Osteoblast (primary cell): ENCODE measurements at places on chromosomes 12 and 14. TPM values are rescaled to one million over a fixed set of nuclear protein-coding genes. Genes with fewer than 3 reads are reported as not detected.

GRCh38 chr14:98391061-98391460 is 880.9 kb downstream of the BCL11B start:
- DNase-seq, result no peak

GRCh38 chr12:68458866-68459265 is 126.7 kb upstream of the MDM1 start:
- DNase-seq, result no peak

GRCh38 chr14:104925855-104926609 is 1.4 kb downstream of the PLD4 start:
- peak; percentile 66 for DNase-seq

- DNase-seq, result no peak
These were observed 18.3 kb upstream of the TSPAN11 start for GRCh38 chr12:30908076-30908721.

- DNase-seq, result peak; percentile 82
These were observed 124.6 kb downstream of the ERC1 start for GRCh38 chr12:1115484-1116231.

DNA sequence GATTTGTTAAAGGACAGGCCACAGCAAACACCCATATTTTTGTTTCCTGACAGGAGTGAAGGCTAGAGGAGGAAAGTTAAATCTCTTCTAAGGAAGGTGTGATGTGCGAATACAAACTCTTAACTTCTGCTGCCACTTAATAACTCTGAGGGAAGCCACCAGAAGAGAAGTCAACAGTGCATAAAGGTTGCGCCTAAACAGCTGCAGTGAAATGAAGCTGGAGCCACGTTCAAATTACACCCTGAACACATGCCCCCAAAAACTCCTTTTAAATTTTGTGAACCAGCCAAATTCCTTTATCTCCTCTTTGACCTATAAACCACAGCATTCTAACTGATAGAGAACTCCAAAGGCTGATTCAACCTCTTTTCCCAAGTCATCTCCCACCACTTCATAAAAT is 22.4 kb downstream of the DENND5B start:
- DNase-seq, result no peak

GRCh38 chr12:19251481-19252132 is 122.1 kb downstream of the PLEKHA5 start:
- DNase-seq, result no peak

DNA sequence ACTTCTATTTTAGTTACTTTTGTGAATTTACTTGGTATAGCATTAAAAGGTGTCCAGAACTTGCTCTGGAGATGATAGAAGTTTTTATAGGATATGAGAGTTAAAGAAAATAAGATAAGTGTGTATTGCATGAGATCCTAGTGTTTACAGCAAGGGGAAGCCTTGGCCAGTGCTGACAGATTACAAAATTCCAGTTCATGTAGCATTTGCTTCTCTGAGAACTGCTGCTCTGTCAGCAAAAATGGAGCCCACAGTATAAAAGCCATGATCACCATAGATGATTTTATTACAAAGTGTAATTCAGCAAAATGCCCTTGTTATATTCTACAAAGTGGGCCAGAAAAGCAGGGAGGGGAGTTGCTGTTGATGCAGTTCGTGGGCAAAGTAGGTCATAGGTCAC is 40.0 kb upstream of the ATF1 start:
- DNase-seq, result no peak

DNA sequence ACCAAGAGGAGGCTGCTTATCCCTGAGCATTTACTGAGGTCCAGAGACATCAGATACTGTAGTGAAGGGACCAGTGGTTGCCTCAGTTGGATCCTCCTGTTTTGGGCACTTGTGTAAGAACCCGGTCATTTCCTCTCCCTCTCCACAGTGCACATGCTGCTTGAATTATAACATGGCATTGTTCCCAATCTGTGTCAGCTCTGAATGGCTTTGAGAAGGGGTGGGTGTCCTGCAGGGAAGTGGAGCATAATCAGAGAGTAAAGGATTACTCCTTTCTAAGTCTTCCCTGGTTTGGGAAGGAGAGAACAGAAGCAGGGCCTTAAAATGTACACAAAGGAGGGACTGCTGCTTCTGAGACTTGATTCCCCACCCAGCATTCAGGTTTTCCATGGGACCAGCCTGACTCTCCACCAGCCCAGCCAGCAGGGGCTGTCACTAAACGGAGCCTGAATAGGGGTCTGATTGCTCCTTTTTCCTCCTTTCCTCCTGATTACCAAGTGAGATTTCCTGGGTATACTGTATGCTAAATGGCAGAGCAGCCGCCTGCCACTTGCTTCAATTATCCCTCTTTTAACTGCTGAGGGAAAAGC is 78.4 kb downstream of the NRXN3 start:
- no peak for DNase-seq

GRCh38 chr12:6643569-6644256 is 3.5 kb downstream of the ACRBP start:
- DNase-seq, result peak; percentile 53

DNA sequence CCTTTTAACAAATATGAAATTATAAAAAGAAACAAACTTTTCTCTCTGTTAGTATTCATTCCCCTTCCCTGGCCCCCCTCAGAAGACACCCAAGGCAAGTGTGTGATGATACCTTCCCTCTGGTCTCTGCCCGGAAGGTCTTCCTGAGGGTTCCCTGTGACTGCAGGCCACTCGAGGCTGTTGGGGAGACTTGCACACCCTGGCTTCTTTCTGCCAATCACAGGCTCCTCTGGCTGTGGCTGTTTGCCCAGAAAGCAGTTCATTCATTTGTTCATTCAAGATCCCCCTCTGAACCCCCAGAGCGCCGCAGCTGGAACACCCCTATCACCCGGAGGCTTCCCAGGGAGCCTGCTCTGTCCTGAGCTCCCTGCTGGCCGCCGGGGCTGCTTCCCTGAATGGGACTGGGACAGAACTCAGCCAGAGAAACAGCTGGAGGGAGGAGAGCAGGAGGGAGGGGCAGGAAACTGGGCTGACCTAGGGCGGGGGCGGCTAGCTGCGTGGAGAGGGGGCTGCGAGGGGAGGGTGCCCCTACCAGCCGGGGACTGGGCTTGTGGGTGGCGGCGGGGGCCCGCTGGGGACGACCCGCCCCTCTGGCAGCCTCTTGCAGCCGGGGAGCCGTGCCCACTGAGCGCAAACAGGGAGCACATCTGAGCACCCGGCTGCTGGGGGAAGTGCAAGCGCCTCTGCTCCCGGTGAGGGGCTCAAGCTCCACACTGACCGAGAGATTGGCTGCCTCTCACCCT is at the start of gene CMKLR1:
TSS of gene CMKLR1 (minus strand) at position 397 of the 743 bp plus-strand sequence. CDS start 45,720 bp downstream, outside the sequence.
- DNase-seq, result peak; percentile 83

DNA sequence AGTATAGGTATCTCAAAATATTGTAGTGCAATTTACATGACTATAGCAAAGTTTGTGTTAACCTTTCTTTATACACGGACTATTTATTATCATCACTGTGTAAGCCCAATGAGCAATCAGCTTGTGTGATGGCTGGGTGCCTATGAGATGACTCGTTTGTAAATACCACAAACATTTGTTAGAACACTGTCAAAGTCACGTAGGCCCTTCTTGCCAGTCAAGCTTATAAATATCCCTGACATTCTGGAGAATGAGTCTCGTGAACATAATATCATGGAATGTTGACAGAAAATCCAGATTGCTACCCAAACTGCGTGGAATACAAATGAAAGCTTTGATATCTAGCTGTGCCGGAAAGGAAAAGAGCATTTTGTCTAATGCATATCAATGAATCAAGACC is 648.3 kb upstream of the MDGA2 start:
- no peak for DNase-seq

DNA sequence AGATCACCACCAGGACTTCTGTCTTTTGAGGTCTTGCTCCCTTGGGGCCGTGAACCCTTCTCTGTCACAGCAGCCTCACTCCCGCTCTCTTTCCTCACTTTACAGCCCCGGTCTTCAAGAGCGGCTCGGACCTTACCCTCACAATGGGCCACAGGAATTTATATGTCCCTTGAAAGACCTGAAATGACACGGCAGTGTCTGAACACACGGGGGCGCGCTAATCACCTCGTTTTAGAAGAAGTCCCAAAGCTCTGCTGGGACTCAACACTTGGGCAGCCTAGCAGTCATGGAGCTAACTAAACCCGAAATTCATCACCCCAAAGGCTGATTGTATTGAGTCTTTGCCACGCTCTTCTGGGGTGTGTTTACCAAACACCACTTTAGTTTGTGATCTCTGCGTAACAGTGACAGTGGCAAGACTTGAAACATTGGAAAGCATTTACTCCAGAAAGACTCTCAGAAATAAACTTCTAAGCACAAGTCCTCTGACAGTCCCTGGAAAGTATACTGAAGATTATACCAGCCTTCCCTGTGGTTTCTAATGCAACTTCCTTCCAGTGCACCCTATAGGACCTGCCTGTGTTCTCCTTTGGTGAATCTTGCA is 29.0 kb downstream of the SERPINA11 start:
- no peak for DNase-seq

- no peak for DNase-seq
These were observed 7.8 kb downstream of the FOXA1 start for GRCh38 chr14:37587131-37587803.

- no peak for DNase-seq
These were observed 68.5 kb downstream of the RNF34 start for GRCh38 chr12:121468499-121468801.

- no peak for DNase-seq
These were observed 62.7 kb downstream of the ERC1 start for GRCh38 chr12:1053690-1054089.

GRCh38 chr12:99087278-99087677 is 442.2 kb downstream of the APAF1 start:
- DNase-seq, result no peak

GRCh38 chr14:89813617-89814031 is 140.9 kb downstream of the EFCAB11 start:
- peak; percentile 44 for DNase-seq

GRCh38 chr14:20413744-20414082 is 412 bp upstream of the TEP1 start:
- no peak for DNase-seq

GRCh38 chr12:24625103-24625502 is 323.8 kb downstream of the BCAT1 start:
- DNase-seq, result no peak

- no peak for DNase-seq
These were observed 132.1 kb downstream of the DYRK2 start for GRCh38 chr12:67780580-67781084.

- DNase-seq, result no peak
These were observed 477 bp downstream of the OAS3 start for GRCh38 chr12:112938751-112939150.

The TAS2R10 gene
- total RNA-seq, result 1.1 and 1.8 TPM in 2 replicates

The STYK1 gene
- total RNA-seq, result under 0.01 TPM in 2 replicates

The PAPLN gene
- total RNA-seq, result 5.3 and 5.8 TPM in 2 replicates

The TEX22 gene
- under 0.01 and 0.29 TPM in 2 replicates for total RNA-seq

The POTEM gene
- not detected in 2 replicates for total RNA-seq

The OR6C2 gene
- not detected in 2 replicates for total RNA-seq

The EPS8 gene
- total RNA-seq, result 139 and 160 TPM in 2 replicates

The AMN1 gene
- total RNA-seq, result 5.4 and 5.6 TPM in 2 replicates

The NANOG gene
- total RNA-seq, result under 0.01 TPM in 1 of 2 replicates, not detected in the other

The SPTB gene
- total RNA-seq, result under 0.01 TPM in 1 of 2 replicates, not detected in the other

The NUAK1 gene
- 17.1 and 21.7 TPM in 2 replicates for total RNA-seq

The SRRM4 gene
- not detected in 2 replicates for total RNA-seq

The GLT1D1 gene
- total RNA-seq, result not detected in 2 replicates
